ENCODE measurements at places on chromosomes 16 and 17. TPM values are rescaled to one million over a fixed set of nuclear protein-coding genes. Genes with fewer than 3 reads are reported as not detected.

- peaks cover 5% of the 10 kb centered on the region for H3K4me1 ChIP-seq
- no peak within 1 kb of the TSS for H3K27ac ChIP-seq
- peaks cover 45% of the 10 kb centered on the region for H3K36me3 ChIP-seq
- peak; percentile 82 for DNase-seq
- H3K27me3 ChIP-seq = no peaks in the 10 kb centered on the region
Observed at GRCh38 chr16:3654249-3654991, at the start of gene DNASE1. Gene DNASE1 (plus strand): TSS chr16:3654691. CDS start chr16:3655374, 683 bp downstream.

GRCh38 chr17:7136266-7136877 lies 21.8 kb upstream of the ASGR2 start:
- H3K4me3 ChIP-seq = no peak overlapping the region
- peak; percentile 69 for DNase-seq
- H3K36me3 ChIP-seq = no peaks in the 10 kb centered on the region
- H3K27me3 ChIP-seq = peaks cover 16% of the 10 kb centered on the region

- H3K27me3 ChIP-seq = no peaks in the 10 kb centered on the region
- H3K4me3 ChIP-seq = no peak overlapping the region
- H3K27ac ChIP-seq = peak overlapping the region; percentile 90
- H3K36me3 ChIP-seq = no peaks in the 10 kb centered on the region
Observed at GRCh38 chr17:50884439-50885311, 18.5 kb upstream of the TOB1 start.

- DNase-seq = no peak
- H3K27ac ChIP-seq = no peak overlapping the region
Observed at GRCh38 chr17:29197516-29198272, 17.5 kb upstream of the MYO18A start.

GRCh38 chr16:65644821-65645220 lies 523.0 kb upstream of the CDH11 start:
- H3K27me3 ChIP-seq = no peaks in the 10 kb centered on the region
- H3K27ac ChIP-seq = no peak overlapping the region
- no peaks in the 10 kb centered on the region for H3K36me3 ChIP-seq
- H3K4me1 ChIP-seq = no peaks in the 10 kb centered on the region
- H3K4me3 ChIP-seq = no peak overlapping the region
- no peak for DNase-seq

GRCh38 chr16:55370762-55371482 lies 46.9 kb downstream of the IRX6 start:
- DNase-seq = no peak
- H3K4me3 ChIP-seq = no peak overlapping the region
- peaks cover 4% of the 10 kb centered on the region for H3K4me1 ChIP-seq
- no peaks in the 10 kb centered on the region for H3K36me3 ChIP-seq

DNA sequence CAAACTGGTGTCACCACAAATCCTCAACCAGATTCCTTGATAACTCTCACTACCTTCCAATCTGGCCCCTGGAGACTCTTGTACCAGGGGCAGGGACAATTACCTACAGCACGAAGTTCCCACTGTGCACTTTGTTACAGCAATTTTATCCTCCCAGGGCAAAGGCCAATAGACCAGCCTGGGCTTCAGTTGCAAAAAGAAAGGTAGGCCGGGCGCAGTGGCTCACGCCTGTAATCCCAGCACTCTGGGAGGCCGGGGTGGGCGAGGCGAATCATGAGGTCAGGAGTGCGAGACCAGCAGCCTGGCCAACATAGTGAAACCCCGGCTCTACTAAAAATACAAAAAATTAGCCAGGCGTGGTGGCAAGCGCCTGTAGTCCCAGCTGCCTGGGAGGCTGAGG lies 36.9 kb downstream of the USP7 start:
- DNase-seq = no peak
- H3K27me3 ChIP-seq = no peaks in the 10 kb centered on the region
- peaks cover 64% of the 10 kb centered on the region for H3K36me3 ChIP-seq
- H3K4me3 ChIP-seq = no peak overlapping the region
- peaks cover 9% of the 10 kb centered on the region for H3K4me1 ChIP-seq
- H3K27ac ChIP-seq = no peak overlapping the region

DNA sequence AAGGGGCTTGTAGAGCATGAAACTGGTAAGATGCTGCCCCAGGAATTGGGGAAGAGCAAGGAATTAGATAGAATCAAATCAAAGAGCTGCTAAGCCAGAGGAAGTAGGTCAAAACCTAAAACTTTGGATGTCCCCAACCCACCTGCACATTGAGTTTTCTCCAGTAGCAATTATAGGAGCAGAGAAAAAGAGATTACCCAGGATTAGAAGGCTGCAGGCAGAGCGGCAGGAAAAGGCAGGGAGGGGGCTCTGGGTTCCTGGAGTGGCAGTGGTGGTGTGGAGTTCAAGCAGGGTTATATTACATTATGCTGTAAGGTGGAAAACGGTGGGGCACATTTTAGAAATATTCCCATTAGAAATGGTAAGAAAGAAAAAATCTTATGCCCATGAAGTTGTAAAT lies 68.3 kb downstream of the KSR1 start:
- no peaks in the 10 kb centered on the region for H3K36me3 ChIP-seq
- H3K27ac ChIP-seq = no peak overlapping the region
- peaks cover 13% of the 10 kb centered on the region for H3K27me3 ChIP-seq
- H3K4me3 ChIP-seq = no peak overlapping the region
- no peak for DNase-seq

DNA sequence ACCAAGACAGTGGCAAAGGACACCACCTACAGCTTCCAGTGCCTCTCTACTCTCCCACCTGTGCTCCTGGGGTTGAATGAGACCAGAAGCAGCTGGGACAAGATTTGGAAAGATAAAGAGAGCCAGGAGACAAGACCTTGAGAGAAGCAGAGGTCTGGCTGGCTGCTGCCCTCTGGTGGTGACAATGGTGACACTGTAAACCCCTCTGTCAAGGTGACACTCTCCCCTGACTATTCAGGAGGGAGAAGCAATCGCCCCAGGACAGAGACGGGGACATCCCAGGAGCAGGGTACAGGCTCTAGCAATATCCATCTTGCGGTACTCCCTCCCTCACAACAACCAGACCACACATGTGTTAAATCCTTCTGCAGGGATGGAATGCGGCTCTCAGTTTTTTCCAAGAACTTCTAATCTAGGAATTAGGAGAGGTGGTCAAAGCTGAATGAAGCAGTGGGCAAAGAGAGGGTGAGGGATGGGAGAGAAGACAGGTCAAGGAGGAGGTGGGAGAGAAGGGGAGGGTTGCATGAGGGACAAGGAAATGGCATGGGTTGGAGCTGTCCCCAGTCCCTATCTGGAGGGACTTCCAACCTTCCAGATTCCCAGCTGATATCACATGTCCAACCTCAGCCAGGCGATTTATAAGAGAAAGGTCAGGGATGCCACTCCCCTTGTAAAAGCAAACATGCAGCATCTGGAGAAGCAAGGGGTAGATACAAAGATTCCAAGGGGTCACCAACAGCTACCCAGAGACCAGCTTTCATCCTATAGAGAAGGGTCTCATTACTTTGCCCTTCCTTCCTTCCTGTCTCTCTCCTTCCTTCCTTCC lies 2.9 kb downstream of the PHOSPHO1 start:
- H3K27ac ChIP-seq = no peak overlapping the region
- peak; percentile 74 for DNase-seq
- peaks cover 26% of the 10 kb centered on the region for H3K27me3 ChIP-seq
- no peak overlapping the region for H3K4me3 ChIP-seq
- H3K36me3 ChIP-seq = no peaks in the 10 kb centered on the region

DNA sequence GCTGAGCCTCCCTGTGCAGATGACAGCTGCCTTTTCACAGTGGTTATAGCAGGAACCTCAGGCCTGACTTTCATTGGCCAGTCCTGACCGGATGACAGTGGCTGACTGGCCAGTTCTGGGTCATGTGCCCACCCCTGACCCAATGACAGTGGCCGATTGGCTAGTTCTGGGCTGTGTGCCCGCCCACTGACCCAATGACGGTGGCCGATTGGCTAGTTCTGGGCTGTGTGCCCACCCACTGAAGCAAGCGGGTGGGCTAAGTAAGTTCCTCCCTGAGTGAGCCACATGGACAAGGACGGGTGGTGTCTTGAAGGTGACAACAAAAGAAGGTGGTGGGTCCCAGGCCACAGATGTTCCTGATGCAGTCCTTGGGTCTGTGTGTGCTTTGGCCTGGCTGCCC lies 9.5 kb downstream of the DEF8 start:
- H3K27me3 ChIP-seq = no peaks in the 10 kb centered on the region
- peak; percentile 4 for DNase-seq
- H3K4me3 ChIP-seq = no peak overlapping the region
- H3K36me3 ChIP-seq = peaks cover 32% of the 10 kb centered on the region

DNA sequence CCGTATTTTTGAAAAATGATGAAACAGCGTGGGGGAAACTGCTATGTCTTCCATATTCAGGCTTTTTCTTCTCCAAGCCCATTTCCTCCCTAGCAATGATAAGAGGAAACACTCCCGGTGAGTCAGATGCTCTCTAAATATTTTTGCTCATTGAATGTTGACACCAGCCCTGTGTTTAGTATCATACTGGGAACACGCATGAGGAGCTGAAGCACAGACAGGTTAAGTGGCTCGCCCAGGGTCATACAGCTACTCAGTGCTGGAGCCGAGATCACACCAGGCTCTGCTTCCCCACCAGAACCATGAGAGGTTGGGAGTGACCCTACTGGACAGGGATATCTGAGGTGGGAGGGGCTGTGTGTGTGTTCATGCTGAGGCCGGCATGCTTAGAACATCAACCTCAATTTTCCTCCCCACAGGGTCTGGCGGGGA lies 37.8 kb upstream of the ADGRG1 start:
- H3K27me3 ChIP-seq = no peaks in the 10 kb centered on the region
- peaks cover 14% of the 10 kb centered on the region for H3K4me1 ChIP-seq
- peak; percentile 64 for DNase-seq
- no peaks in the 10 kb centered on the region for H3K36me3 ChIP-seq

GRCh38 chr17:4161192-4161966 lies 18.4 kb downstream of the CYB5D2 start:
- H3K4me1 ChIP-seq = peaks cover 56% of the 10 kb centered on the region
- H3K4me3 ChIP-seq = peak overlapping the region; percentile 59
- H3K27me3 ChIP-seq = no peaks in the 10 kb centered on the region

- H3K4me1 ChIP-seq = no peaks in the 10 kb centered on the region
- H3K4me3 ChIP-seq = no peak overlapping the region
- no peak overlapping the region for H3K27ac ChIP-seq
- H3K36me3 ChIP-seq = no peaks in the 10 kb centered on the region
- no peaks in the 10 kb centered on the region for H3K27me3 ChIP-seq
Observed at GRCh38 chr17:36870720-36870999, 66.6 kb upstream of the LHX1 start.

GRCh38 chr16:1287982-1288670 lies 21.3 kb upstream of the UBE2I start:
- H3K36me3 ChIP-seq = no peaks in the 10 kb centered on the region
- H3K27me3 ChIP-seq = no peaks in the 10 kb centered on the region
- H3K4me1 ChIP-seq = no peaks in the 10 kb centered on the region
- no peak overlapping the region for H3K27ac ChIP-seq
- H3K4me3 ChIP-seq = no peak overlapping the region
- DNase-seq = no peak

DNA sequence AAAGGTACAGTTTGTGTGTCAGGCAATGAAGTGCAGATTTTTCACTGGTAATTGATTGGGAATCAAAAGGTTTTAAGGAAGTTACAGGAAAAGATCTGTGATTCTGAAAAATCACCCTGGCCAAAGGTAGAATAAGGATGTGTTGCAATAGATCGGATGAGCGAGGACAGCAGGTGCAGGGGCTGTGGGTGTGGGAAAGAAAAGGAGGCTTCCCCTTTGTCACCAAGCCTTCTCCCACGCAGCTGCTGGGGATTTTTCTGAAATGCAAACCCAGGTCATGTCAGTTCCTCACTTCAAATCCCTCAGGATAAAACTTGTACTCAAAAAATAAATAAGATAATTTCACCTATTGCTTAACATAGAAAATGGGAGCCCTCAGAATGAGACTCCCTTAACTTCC lies 47.9 kb upstream of the ARHGAP17 start:
- no peak overlapping the region for H3K4me3 ChIP-seq
- no peak overlapping the region for H3K27ac ChIP-seq
- H3K36me3 ChIP-seq = no peaks in the 10 kb centered on the region
- no peak for DNase-seq

DNA sequence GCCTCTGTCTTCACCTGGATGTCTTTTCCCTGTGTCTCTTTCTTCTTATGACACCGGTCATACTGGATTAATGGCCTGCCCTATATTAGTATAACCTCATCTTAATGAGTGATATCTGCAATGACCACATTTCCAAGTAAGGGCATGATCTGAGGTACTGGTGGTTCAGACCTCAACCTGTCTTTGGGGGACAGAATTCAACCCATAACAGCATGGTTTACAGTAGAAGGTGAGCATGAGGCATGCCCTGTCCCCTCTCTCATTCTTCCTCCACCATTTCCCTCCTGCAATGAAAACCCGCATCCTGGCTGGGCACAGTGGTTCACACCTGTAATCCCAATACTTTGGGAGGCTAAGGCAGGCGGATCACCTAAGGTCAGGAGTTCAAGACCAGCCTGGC lies 2.8 kb upstream of the RAB37 start:
- H3K27ac ChIP-seq = no peak overlapping the region
- H3K27me3 ChIP-seq = peaks cover 14% of the 10 kb centered on the region
- no peaks in the 10 kb centered on the region for H3K4me1 ChIP-seq
- no peaks in the 10 kb centered on the region for H3K36me3 ChIP-seq

- H3K27me3 ChIP-seq = peaks cover 82% of the 10 kb centered on the region
- no peak for DNase-seq
- peaks cover 17% of the 10 kb centered on the region for H3K4me1 ChIP-seq
- H3K27ac ChIP-seq = no peak overlapping the region
- H3K36me3 ChIP-seq = no peaks in the 10 kb centered on the region
- no peak overlapping the region for H3K4me3 ChIP-seq
Observed at GRCh38 chr17:79252886-79253285, 178.3 kb downstream of the ENGASE start.

DNA sequence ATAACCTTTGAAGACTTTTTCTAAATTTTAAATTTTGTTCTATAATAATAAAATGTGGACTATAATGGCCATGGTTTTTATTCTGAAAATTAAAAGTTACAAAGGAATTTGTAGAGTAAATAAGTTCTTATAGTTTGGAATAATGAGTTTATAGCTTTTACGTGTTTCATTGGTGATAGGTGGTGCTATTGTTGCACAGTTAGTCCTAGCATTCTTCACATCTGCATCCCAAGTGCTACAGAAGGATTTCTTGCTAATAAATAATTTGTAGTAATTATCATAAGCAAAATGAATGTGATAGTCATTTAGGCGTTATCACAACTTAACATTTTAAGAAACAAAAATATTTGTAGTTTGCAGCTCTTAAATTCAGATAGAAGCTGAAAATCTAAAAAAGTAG lies 67.9 kb downstream of the BCAS3 start:
- H3K27ac ChIP-seq = no peak overlapping the region
- no peak overlapping the region for H3K4me3 ChIP-seq
- peak; percentile 4 for DNase-seq
- H3K4me1 ChIP-seq = no peaks in the 10 kb centered on the region

- no peak for DNase-seq
- no peaks in the 10 kb centered on the region for H3K36me3 ChIP-seq
- no peaks in the 10 kb centered on the region for H3K27me3 ChIP-seq
- H3K27ac ChIP-seq = no peak overlapping the region
Observed at GRCh38 chr17:68238164-68238870, 9.5 kb upstream of the AMZ2 start.

MPV17L gene
- not detected for total RNA-seq

YBX2 gene
- total RNA-seq = 0.44 TPM

TP53TG3C gene
- total RNA-seq = not detected

EVI2B gene
- total RNA-seq = 3.8 TPM

KCNH6 gene
- total RNA-seq = not detected

IL32 gene
- total RNA-seq = 24.0 TPM

OR1F1 gene
- not detected for total RNA-seq

GLP2R gene
- total RNA-seq = 0.09 TPM

CDT1 gene
- 16.6 TPM for total RNA-seq
